Central memory CD4-positive, alpha-beta T cell (primary cell): ENCODE measurements at places on chromosomes 6 and 20.

- no peak for DNase-seq
These were observed 8.4 kb downstream of the SLC22A1 start for GRCh38 chr6:160129881-160130615.

- DNase-seq, result no peak
These were observed 164.8 kb upstream of the CEP162 start for GRCh38 chr6:84392261-84392660.

- no peak for DNase-seq
These were observed 20.8 kb downstream of the GCM2 start for GRCh38 chr6:10861086-10861485.

GRCh38 chr6:63214816-63215215 is 3.5 kb downstream of the FKBP1C start:
- no peak for DNase-seq

DNA sequence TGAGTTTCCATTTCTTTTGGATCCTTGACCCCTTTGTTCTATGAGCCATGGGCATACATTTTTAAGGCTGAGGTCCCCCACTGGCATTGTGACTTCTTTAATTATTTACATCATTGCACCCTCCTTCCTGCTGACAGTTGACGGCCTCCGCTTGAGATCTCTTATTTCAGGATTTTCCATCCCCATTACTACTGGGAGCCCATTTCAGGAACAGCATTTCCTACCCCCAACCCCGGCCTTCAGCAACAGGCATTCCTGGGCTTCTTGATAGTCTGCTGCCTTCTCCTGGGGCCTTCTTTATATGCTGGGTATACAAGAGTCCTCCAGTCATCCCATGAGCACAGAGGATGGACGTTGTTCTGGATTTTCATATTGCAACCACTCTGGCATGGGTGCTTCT is 3.8 kb downstream of the ULBP1 start:
- DNase-seq, result no peak

GRCh38 chr6:108562503-108562993 is 1.8 kb downstream of the FOXO3 start:
- no peak for DNase-seq
